ENCODE measurements at places on chromosomes 6 and 20.

- no peak for DNase-seq
Observed at GRCh38 chr6:13461805-13462204, 25.6 kb downstream of the GFOD1 start.

DNA sequence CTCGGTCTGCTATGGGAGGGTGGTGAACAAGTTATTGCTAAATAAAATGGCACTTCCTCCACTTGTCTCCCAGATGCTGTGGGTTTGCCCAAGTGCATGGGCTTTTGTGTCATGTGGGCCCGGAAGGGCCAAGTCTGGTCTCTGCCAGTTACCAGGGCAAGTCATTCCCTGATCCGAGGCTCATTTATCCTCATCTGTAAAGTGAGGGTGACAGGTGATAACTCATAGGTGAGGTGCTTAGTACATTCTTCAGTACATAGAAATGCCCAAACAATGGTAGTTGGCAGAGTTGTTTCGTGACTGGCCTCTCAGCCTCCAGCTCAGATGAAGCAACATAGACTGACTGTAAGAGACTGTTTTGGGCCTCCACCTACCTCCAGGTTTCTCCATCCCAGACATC lies 2.0 kb upstream of the MUCL3 start:
- no peak for DNase-seq

DNA sequence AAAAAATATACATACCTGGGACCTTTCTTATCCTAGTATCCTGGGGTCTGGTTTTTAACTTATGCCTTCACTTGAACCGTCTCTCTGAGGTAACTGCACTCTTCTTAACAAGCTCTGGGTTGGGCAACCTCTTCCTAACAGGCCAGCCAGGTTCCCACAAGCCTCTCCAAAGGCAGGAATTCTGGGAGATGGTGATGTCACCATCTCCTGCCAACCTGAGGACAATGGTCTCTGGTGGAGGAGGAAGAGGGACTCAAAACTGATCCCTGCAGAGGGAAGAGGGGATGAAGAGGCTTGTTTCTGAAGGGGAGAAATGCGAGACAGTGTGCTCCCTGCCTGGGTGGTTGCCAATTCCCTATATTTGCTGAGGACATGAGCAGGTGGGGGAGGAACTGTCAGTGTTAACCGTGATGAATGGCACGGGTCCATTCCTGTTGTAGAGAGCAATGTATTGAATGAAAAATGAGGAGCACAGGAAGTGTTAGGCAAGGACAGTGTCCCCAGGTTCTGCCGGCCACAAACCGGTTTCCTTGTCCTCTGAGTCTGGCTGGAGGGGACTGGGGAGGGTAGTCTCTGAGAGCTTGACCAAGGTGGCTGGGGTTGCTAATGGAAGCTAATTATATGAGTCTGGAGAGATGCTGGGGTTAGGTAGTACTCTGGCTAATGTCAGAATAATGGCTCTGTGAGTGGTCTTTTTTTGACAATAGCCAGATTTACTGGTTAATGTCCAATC lies 95.5 kb downstream of the KCNB1 start:
- no peak for DNase-seq

- DNase-seq, result no peak
Observed at GRCh38 chr6:128572294-128572693, 51.9 kb upstream of the PTPRK start.

- no peak for DNase-seq
Observed at GRCh38 chr20:1619861-1620444, at the start of gene SIRPB1. Gene SIRPB1 (minus strand): TSS chr20:1620009. CDS start chr20:1619944, 65 bp downstream.

GRCh38 chr20:48098099-48098498 lies 312.8 kb upstream of the SULF2 start:
- DNase-seq, result no peak
